Stimulated activated CD4-positive, alpha-beta T cell treated with anti-CD3 and anti-CD28 coated beads, Interleukin-1b, Interleukin-23, amount 100 ng/mL, for 1 hour (primary cell): ENCODE measurements at places on chromosomes 7 and 10.

GRCh38 chr10:83607959-83608745 is 531.2 kb upstream of the GHITM start:
- no peak for DNase-seq

DNA sequence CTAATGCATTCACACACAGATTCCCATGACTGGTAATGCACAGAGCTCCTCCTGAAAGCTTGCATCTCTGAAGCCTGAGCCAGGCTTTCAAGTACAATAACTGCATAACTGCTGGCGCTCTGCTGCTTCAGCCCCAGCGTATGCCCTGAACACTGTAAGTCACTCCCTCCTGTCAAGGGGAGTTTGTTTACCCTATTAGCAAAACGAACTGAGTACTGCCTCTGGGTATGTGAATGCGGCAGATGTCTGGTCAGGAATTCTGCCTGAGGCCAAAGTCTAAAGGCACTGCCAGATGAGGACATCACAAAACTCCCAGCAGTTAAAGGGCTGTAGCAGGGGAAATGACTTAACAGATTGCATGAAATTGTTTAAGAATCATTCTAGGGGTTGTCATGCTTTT is 97.7 kb downstream of the NRCAM start:
- no peak for DNase-seq

- DNase-seq = no peak
Observed at GRCh38 chr10:82505009-82505408, 630.0 kb downstream of the NRG3 start.

- no peak for DNase-seq
Observed at GRCh38 chr7:37570145-37570544, 113.4 kb upstream of the GPR141 start.

DNA sequence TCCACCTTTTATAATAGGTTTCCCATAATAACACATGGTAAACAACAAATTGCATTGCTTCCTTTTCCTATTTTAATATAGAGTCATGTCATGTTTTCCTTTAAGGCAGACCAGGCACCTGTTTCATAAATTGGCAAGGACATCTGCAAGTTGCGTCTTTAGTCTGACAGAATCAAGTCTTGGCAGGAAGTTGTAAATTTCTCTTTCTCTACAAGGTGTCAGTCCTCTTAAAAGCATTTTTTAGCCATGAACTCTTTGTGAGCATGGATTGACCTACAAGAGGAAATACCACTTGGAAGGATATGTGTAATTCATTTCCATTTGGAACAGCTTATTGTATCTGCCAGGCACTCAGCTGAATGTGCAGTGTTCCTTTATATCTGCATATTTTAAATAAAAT is 176.8 kb downstream of the PRKG1 start:
- DNase-seq = no peak

GRCh38 chr10:115979576-115979975 is 293.4 kb downstream of the GFRA1 start:
- DNase-seq = no peak

DNA sequence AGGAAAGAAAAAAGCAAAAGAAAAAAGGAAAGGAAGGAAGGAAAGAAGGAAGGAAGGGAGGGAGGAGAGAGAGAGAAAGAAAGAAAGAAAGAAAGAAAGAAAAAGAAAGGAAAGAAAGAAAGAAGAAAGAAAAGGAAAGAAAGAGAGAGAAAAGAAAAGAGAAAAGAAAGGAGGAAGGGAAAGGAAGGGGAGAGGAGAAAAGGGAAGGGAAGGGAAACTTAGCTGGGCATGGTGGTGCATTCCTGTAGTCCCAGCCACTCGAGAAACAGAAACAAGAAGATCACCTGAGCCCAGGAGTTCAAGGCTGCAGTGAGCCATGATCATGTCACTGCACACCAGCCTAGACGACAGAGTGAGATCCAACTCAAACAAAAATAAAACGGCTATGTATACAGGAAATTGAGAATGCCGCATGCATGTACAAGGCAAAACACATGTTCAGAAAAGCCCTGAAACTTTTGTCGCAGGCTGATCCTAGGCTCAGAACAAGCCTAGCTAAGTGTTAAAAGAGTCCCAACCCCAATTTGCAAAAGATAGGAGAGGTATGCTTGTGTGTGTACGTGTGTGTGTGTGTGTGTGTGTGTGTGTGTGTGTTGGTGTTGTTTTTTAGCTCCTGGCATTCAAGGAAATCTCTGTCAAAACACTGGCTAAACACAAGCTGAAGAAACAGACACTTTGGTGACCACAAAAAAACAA is 6.6 kb upstream of the NPC1L1 start:
- no peak for DNase-seq

- DNase-seq = no peak
Observed at GRCh38 chr10:75540357-75540966, 109.0 kb downstream of the LRMDA start.

GRCh38 chr7:78226059-78226719 is 427.6 kb downstream of the PHTF2 start:
- DNase-seq = no peak

DNA sequence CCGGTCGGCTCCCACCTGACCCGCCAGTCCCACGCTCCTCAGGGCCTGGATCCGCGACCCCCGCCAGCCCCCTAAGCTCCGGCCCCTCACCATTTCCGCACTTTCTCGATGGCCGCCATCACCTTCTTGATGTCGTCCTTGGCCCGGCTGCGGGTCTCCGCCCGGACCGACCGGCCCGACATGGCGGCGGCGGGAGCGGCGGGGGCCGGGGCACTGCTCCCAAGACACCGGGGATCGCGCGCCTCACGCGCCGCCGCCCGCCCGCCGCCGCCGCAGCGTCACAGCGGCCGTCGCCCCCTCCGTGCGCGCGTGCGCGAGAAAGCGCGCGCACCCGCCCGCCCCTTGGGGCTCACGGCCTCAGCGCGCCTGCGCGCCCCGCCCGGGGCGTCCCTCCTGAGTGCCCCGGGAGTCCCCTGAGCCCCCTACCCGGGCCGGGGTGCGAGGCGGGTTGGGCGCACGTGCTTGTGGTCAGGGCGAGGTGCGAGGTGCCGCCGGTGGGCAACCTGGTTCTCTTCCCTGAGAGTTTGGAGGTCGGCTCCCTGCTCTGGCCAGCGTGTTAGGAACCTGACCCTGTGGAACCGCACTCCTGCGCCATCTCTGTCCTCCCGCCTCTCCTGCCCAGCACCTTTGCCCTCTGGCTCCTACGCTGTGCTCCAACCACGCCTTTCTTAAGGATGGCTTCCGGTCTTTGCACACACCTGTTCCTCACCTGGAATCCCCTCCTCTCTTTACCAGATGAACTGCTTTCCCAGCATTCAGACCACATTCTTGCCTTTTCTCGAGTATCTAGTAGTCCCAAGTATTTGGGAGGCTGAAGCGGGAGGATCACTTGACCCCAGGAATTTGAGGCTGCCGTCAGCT is at the start of gene BCL7B:
Gene BCL7B, minus strand, starts transcription at position 294 of the 861 bp plus-strand sequence. Its CDS starts 112 bp downstream, at position 182.
- peak; percentile 56 for DNase-seq

DNA sequence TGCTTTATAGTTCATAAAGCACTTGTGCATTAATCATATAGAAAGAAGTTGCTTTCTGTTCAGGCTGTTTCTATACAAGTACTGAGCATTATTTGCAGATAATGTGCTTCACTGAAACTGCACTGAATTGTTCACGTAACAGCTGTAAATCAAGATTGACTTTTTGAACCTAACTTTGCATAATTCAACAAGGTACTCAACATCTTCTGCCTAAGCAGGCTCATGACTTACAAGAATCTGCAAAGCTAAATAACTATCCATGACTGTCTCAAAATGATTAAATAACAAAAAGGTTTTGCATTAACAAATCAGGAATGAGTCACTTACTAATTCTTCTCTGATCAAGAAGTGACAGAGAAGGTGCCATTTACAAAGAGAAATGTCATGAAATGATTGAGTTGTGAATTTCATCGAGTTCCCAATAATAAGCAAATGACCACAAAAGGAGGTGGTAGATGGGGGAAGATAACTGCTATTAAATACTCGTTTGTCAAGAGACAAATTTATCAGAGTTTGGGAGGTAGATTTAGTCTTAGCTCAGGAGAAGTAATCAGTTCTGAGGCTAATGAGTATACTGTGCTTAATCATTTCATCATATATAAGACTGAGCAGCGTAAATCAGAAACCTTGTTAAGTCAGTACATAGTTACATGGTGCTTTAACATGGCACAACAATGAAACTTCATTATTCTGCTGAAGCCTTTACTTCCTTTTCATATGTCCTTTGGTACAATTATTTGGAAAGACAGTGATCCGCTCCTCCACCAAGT is 161.3 kb upstream of the LRRN3 start:
- DNase-seq = no peak

GRCh38 chr7:2522780-2523433 is 3.3 kb downstream of the LFNG start:
- DNase-seq = no peak

- DNase-seq = no peak
Observed at GRCh38 chr7:108002726-108003598, at the start of gene LAMB1. Gene LAMB1 (minus strand): TSS chr7:108003161. CDS start chr7:108002885, 276 bp downstream.

- no peak for DNase-seq
Observed at GRCh38 chr10:74922921-74923320, 96.5 kb downstream of the KAT6B start.

DNA sequence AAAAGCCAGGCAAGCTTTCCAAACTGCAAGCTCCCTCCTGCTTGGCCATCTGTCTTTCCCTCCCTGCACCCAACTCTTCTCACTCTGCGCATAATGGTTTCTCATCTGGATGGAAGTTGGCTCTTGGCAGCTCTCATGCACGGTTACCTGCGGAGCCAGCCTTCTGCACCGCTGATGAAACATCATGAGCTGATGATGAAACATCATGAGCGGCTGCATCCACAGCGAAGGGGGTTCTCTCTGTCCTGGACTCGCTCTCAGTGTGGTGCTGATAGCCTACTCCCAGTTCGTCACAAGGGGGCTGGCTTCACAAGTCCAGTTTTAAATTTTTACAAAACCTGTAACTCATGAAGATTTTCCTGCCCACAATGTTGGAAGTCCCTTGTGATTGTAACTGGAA is 457.5 kb downstream of the ACTR3B start:
- no peak for DNase-seq

- DNase-seq = no peak
Observed at GRCh38 chr10:10830293-10830986, 187.2 kb upstream of the CELF2 start.

DNA sequence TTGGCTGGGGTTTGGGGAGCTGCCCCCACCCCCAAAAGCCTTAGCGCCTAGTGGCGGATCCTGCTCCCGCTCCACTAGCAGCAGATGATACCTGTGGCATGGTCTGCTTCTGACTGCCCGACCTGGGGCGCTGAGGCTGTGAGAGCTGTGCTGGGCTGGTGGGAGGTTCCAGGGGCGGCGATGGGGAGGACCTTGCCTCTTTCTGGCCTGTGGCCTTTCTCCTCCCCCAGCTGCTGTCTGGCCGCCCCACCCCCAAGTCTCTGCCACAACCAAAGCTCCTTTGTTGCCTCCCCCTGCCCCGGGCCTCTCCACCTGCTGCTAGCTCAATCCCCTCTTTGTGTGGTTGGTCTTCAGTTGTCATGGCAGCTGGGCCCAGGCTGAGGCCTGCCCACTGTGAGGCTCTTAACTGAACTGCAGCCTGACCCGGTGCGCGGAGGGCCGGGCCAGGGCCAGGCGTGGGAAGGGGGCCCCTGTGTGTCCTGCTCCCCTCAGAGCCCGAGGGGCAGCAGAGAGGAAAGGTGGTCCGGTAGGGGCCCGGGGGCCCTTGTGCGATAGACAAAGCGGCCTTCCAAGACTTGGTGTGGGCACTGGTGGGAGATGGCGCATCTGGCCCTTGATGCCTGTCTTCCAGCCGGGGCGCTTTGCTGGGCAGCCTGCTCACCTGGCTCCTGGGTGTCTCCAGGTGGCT is 4.7 kb downstream of the ZNF775 start:
- DNase-seq = no peak

GRCh38 chr10:128066870-128067382 is 59.3 kb downstream of the MKI67 start:
- DNase-seq = no peak

- no peak for DNase-seq
Observed at GRCh38 chr10:92829042-92829785, 19.1 kb upstream of the EXOC6 start.

GRCh38 chr10:90096196-90096595 is 394.8 kb downstream of the KIF20B start:
- DNase-seq = no peak

GRCh38 chr7:5334671-5335070 is 51.9 kb downstream of the SLC29A4 start:
- DNase-seq = no peak
